NCI-H2029 treated with DMSO at 0.1 percent for 48 hours (cell line): ENCODE measurements at places on chromosomes 3 and 15.

GRCh38 chr3:160260587-160261270 is 35.5 kb downstream of the C3orf80 start:
- no peak for DNase-seq

GRCh38 chr3:171838218-171838720 is 4.9 kb upstream of the TMEM212 start:
- no peak for DNase-seq

GRCh38 chr15:74040109-74040850 is 42.1 kb downstream of the GOLGA6A start:
- DNase-seq: no peak

GRCh38 chr3:41334426-41334825 is 135.1 kb downstream of the CTNNB1 start:
- DNase-seq: no peak

DNA sequence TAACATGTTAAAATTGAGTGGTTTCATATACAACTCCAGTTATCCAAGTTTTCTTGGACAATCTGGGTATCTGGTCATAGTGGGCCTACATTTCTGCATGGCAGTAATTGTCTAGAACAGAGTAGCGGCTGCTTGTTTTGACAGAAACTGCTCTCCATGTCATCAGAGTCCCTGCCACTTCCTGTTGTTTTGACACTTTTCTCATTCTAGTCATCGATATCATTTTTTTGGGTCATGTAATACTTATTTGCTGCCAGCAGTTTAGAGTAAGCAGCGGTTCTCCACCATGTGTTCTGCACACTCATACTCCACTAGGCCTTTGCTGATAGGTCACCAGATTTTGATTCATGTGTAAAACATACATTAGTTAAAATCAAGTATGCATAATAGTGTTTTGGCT is 81.5 kb downstream of the SLC25A26 start:
- DNase-seq: no peak

- DNase-seq: no peak
These were observed 3.1 kb downstream of the CFAP100 start for GRCh38 chr3:126397610-126398422.

DNA sequence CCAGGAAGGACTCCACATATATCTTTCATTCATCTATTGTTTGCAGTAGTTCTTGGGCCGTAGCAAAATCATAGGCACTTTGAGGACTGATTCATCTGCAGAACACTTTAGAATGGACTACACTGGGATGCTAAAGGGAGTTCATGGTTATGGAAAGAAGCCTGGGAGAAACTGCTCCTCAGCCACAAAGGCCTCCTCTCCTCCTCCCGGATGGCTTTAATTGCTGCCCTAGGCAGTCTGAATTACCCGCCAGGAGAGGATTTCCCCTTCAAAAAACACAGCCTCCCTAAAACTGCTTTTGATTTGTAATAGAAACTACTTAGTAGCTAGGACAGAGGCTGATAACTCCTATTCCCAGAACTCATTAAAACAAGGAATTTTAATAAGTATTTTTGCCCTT is 4.6 kb downstream of the TMEM266 start:
- DNase-seq: no peak
